ENCODE measurements at places on chromosomes 1 and 21. TPM values are rescaled to one million over a fixed set of nuclear protein-coding genes. Genes with fewer than 3 reads are reported as not detected.

The KRTAP6-2 gene
- total RNA-seq, result not detected

The THRAP3 gene
- total RNA-seq, result 67.9 TPM

The KCNJ9 gene
- total RNA-seq, result not detected

The TTC39A gene
- total RNA-seq, result 0.85 TPM

The KCNA3 gene
- 0.28 TPM for total RNA-seq

The KLHDC9 gene
- 0.28 TPM for total RNA-seq
